ENCODE measurements at places on chromosomes 5 and 9.
A peak's percentile ranks its signal among the peaks of the same experiment; 100 is the strongest.

- DNase-seq, result no peak
Observed at GRCh38 chr9:3180696-3181048, 336.8 kb upstream of the PUM3 start.

- no peak for DNase-seq
Observed at GRCh38 chr5:168734119-168734518, 155.0 kb upstream of the PANK3 start.

DNA sequence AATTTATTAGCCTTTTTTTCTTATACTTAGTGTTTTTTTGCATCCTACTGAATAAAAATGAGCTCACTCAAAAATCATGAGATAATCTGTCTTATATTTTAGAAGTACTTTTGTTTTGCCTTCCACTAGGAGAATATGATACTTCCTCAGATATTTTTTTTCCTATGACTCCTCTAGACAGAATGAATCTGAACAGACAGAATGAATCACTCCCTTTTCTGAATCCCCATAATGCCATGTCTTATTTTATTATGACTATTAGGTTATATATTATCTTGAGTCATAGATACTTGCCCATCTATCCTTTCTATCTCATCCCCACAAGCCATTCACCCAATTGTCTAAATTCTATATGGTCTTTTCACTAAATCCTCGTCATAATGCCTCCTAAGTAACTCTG is 134.6 kb downstream of the BRINP1 start:
- DNase-seq, result no peak

DNA sequence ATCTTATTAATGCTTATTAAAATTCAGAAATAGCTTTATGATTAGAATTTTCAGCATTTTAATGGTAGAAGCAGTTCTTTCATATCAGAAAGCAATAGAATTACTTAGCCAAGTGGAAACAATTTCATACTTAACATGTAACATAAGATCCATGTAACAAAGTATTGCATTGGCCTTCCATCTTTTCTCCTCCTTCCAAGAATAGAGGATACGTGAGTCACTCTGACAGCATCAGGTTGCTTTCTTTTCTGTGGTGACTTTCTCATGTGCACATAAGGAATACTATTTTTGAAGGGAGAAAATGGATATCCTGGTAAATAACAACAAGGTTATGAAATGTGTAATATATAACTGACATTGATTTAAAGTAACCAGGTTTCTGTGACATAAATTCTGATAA is 272.2 kb downstream of the ANXA1 start:
- DNase-seq, result no peak

- DNase-seq, result no peak
Observed at GRCh38 chr5:5183933-5184332, 43.8 kb downstream of the ADAMTS16 start.

DNA sequence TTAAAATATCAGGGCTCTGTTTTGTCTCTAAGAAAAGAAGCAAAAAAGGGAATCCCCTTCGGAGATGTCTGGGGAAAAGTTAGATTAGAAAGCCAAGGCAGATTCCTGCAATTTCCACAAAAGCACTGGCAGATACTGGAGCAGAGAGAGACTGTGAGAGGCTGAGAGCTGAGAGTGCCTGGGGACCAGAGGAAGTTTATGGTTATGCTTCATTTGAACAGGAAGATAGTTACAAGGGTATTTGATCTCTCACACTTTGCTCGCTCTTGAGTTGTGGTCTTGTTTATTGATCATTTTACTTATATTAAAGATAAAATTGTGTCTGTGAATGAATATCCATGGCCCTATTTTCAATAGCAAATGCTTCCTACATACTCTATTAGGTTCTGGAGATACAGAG is 32.8 kb upstream of the FAM81B start:
- DNase-seq, result no peak

GRCh38 chr5:109307951-109308350 is 101.8 kb downstream of the PJA2 start:
- no peak for DNase-seq

DNA sequence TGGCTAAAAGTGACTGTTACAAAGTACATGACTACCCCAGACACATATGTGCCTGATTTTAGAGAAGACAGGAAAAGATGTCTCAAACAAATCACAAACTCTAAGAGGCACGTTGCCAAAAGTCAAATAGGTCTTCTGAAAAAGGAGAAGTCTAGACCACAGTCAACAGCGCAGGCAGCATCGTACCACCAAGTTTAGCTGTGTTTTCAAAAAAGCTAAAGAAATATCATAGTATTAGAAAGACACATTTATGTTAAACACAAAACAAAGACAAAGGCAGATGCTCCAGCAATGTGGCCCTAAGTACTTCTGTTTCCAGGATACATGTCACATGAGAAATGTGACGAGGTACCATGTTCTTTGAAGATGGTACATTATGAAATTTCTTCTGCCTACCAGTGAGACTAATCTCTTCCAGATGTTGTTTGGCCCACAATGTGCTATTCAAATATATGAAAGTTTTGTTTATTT is 43.5 kb downstream of the LPAR1 start:
- peak; percentile 30 for DNase-seq

DNA sequence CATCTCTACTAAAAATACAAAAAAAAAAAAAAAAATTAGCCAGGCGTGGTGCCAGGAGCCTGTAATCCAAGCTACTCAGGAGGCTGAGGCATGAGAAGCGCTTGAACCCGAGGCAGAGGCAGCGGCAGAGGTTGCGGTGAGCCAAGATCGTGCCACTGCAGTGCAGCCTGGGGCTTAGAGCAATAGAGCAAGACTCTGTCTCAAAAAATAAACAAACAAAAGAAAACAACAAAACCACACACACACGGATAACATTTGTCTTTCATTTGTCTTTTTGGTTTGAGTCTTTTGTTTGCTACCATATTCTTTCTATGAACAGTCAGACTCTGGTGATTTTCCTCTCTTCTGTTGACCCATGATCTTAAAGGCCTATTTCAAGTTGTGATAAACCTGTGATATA is 1168.3 kb upstream of the WWC1 start:
- DNase-seq, result no peak

GRCh38 chr5:175096469-175097165 is 347.4 kb downstream of the DRD1 start:
- DNase-seq, result no peak

DNA sequence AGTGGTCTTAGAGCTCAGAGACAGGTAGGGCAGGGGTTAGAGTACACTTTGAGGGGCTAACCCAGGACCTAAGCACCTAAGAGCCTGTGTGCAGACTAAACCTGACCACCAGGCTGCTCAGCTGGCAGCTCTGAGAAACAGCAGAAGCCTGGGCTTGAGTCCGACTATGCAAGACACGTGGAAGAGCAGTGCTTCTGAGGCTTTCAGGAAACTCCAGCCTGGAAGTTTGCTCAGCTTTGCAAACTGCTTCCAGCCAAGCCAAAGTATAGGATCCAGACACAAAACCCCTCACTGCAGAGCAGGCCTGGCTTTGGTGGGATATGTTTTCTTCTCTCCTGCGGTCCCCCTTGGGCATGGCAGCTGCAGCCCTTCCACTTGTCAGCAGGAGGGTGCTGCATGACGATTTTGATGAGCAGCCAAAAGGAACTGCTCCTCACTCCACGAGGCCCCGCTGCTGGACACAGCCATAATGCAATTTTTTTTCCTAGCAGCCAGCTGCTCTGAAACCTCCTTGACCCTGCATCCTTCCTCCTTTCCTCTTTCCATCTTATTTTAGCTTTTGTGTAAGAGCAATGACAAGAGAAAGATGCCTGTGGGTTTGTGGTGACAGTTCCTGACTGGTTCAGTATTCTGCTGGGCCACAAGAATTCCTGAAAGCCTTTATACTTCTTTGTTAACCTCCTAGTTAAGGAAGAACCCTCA is 123.1 kb downstream of the LIFR start:
- no peak for DNase-seq

DNA sequence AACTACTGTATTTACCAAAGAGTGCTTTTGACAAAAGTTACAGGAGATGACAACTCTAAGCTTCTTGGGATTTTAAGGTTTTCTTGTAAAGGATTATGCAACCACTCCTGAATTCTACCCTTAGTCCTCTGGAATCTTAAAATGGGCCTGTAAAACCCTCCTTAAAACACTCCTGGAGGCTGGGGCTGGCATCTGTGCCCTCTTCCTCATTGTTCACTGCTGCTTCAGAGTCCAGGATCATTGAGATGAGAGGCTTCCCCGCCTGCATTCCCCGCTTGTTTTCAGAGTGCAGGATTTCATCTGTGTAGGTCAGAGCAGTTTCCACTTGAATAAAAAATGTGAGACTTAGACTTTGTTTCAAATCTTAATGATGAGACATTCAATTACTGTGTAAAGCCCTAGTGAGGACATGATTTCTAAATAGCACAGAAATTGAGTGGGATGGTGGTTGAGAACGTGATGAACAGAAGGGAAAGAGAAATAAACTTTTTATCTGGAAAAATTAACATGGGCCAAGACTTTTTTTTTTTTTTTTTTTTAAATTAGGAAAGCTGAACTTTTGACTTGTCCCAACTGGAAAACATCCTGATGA is 40.4 kb downstream of the PCSK5 start:
- DNase-seq, result peak; percentile 15

GRCh38 chr5:125683669-125684068 is 739.5 kb upstream of the GRAMD2B start:
- DNase-seq, result no peak

- DNase-seq, result no peak
Observed at GRCh38 chr5:179195561-179196404, 135.6 kb downstream of the ZNF354C start.

- DNase-seq, result no peak
Observed at GRCh38 chr5:96218653-96219052, 214.4 kb downstream of the PCSK1 start.

DNA sequence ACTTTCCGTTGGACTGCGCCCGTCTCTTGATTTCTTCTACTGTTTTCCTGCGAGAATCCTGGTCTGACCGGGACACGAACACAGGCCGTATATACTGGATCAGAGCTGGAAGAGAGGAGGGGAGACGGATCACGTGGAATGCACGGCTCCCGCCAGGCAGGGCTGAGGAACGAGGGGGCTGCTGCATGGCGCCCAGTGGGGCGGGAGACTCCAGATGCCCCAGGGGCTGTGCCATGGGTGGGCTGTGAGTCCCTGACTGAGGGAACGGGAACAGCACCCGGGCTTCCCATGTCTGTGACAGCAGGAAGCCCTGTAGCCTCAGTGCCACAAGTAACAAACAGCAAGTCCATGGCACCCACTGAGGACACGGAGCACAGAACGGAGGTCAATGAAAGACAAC is 34.0 kb downstream of the LPCAT1 start:
- DNase-seq, result no peak

DNA sequence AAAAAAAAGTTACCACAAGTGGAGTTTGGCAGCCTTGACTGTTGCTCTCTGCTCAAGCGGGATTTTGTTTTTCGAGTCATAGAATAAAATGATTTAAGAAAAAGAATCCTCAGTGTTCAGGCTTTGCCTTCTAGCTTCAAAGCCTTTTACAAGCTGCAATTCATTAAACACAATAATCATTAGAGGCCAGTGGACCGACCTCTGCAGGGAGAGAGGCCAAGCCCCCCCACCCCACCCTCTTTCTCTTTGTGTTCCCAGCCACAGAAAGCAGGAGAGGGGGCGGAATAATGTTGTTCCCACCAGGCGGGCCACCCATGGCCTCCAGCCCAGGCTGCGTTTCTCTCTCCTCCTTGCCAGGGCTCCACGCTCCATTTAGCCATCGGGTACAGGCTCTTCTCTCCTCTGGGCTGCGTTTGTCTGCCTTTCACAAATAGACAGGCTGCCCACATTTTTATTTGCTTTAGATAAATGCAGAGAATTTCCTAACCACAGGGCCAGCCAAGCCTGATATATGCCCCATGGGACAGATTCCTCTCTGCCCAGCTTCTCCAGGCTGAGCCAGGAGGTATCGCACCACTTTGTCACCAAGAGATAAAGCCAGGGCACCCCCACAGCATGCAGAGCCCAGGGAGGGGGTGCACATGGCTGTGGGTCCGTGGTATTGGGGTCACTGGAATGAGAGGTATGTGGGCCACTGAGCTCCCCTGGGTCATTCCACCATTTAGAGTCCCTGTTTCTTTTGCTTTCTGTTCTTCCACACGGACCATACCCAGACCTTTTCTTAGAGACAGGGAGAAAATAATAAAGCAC is 318.8 kb downstream of the PIK3R1 start:
- DNase-seq, result peak; percentile 75

DNA sequence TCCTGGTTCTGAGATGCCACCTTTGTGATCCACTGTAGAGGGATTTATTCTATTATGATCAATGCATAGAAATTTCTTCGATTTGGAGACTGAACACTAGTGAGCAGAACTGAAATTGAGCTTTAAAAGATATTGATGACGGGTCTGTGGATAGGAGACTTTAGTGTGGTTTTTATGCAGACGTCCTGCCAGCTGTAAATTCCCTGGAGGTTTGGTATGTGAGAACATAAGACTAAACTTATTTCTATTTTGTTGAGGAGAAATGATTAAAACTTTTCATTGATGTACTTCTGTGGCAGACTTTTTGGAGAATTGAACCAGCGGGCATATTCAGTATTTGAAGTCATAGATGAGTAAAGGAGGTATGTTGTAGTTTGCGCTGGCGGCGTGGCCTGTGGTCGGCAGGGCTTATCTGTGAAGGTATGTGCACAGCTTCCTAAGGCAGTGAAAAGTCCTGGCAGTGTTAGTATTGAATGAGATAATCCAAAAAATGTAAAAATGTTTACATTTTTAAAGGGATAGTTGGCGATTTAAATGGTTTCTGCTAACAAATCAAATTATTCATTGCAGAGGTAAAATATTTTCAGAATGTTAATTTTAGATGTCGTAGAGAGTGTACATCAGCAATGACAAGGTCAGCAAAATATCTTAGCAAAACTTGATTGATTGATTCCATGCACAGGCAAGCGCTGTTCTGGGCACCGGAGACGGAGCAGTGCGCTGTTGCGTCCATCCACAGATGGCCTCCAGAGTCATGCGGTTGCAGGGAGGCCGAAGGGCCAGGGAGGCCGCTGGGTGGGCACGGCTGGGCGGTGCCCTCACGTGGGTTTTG is 20.4 kb downstream of the TENT4A start:
- no peak for DNase-seq

DNA sequence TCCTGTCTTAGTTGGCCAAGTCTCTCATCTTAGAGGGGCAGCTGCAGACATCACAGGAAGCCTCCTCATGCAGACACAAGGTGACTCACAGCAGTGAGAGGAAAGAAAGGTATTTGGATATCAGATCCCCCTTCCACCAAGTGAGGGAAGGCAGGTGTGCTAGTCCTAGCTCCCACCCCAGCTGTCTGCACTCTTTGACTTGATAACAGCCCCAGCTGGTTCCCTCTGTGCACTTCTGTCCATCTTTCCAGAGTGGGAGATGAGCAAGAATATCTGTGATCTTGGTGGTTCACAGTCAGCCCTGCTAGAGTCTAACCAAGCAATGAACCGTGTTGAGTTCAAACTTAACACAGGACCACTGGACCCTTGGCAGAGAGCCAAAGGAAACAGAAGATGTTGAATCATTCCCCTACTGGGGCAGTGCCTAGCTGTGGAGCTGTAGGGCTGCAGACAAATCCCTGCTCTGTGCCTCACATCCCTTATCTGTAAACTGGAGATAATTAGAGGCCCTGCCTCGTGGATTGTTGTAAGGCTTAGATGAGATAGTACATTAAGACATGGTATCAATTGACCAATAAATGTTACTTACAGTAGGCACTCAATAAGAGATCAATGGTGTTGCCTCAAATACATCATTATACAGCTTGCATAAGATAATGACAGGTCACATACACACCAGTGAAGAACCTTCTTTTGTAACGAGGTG is 39.1 kb downstream of the SH3RF2 start:
- no peak for DNase-seq
